ENCODE measurements at places on chromosomes 5 and 9.

- DNase-seq, result no peak
Observed at GRCh38 chr5:176296-176823, 14.9 kb upstream of the LRRC14B start.

- DNase-seq, result no peak
Observed at GRCh38 chr5:6762116-6762515, 48.9 kb downstream of the TENT4A start.

DNA sequence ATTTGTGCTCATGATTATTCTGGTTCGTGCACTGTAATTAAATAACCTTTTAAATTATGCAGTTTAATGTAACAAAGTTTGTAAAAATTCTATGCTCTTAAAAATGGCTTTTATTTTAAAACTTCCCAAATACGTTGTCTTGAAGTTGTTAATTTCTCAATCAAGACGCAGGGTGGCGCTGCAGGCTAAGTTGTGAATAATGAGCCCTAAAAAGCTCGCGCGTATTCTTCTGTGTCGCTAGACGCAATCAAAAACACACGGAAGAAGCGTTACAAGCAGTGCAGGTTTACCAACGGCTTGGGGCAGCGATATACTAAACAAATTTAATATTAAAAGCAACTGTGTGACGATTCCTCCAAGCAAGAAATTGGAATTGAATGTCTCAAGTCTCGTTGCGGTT lies at the start of gene PCDHB4:
PCDHB4 (plus strand) TSS at position 256 of the 400 bp plus-strand sequence. CDS start 181 bp downstream, outside the sequence.
- no peak for DNase-seq

DNA sequence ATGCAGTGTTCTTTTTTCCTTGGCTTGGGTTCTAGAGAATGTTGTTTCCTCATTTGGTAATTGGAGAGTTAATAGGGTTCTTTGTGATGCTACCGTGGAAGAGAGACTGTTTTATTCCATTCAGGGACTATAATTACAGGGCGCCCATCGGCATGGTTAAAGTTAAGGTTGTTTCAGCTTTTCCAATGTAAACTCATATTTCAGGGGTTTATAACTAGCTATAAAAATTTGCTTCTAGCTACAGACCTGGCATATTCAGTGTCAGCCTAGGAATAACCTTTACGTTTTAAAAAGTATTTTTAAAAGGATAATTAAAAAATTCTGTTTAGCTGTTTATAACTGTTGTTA lies 99.1 kb downstream of the AOPEP start:
- DNase-seq, result no peak

- DNase-seq, result no peak
Observed at GRCh38 chr9:75990156-75990555, 99.7 kb downstream of the PCSK5 start.

DNA sequence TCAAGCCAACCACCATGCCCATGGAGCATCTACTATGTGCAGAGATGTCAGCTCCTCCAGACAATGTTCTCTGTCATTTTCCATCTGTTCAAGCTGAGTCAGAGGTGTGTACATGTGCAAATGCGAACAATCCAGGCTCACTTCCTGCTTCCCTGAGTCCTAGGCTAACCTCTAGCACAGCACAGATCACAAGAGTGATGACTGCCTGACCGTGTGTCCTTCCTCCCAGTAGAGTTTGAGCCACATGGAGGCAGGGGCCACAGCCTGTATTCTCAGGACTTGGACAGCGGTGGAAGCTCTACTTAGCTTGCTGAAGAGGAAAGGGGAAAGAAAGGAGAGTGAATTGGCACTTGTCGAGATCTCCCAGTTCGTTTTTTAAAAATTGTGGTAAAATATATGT lies 87.2 kb downstream of the KCNIP1 start:
- DNase-seq, result no peak

- DNase-seq, result no peak
Observed at GRCh38 chr5:95148453-95148852, 136.4 kb downstream of the MCTP1 start.

- DNase-seq, result no peak
Observed at GRCh38 chr9:105187781-105188180, 56.7 kb upstream of the SLC44A1 start.

DNA sequence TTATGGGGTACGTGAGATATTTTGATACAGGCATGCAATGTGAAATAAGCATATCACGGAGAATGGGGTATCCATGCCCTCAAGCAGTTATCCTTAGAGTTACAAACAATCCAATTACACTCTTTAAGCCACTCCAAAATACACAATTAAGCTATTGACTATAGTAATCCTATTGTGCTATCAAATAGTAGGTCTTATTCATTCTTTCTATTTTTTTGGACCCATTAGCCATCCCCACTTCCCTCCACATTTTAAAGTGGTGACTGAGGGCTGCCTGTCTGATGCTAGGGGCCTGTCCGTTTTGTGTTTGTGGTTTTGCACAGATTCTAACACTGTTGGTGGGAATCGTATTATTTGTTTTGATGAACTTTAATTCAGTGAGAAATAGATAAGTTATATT lies 129.7 kb upstream of the DHFR start:
- DNase-seq, result no peak

GRCh38 chr9:111034170-111034897 lies 3.9 kb downstream of the LPAR1 start:
- DNase-seq, result no peak

- no peak for DNase-seq
Observed at GRCh38 chr5:85651731-85652130, 966.0 kb upstream of the COX7C start.

- DNase-seq, result no peak
Observed at GRCh38 chr9:122036408-122036807, 56.7 kb downstream of the TTLL11 start.

DNA sequence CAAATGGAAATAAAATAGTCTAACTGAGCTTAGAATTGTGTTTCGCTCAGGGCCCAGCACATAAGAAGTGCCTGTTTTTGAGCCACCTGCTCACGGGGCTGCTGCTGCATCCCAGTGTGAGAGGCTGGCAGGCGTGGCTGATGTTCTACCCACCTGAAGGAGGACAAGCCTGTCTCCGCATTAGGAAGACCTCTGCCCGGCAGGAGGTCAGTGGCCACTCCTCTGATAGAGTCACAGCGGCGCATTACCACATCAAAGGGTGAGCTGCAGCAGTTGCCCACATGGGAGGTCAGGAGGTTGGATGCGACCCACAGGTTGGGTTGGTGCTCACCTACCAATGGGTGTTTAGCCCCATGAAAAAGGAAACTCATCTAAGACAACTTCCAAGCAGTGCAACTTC lies 3.7 kb upstream of the SLC6A7 start:
- DNase-seq, result no peak

GRCh38 chr5:99005506-99005905 lies 76.7 kb upstream of the CHD1 start:
- DNase-seq, result no peak

DNA sequence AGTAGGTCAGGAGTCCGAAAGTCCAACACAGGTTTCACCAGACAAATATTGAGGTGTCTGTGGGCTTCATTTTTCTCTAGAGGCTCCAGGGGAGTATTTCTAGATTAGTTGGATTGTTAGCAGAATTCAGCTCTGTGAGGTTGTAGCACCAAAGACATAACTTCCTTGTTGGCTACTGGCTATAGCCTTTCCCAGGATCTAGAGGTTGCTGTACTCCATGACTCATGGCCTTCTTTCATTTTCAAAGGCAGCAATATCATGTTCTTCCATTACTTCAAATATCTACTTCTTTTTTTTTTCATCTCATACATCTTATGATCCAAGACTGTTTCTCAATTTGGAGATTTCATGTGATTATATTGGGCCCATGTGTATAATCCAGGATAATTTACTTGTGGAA lies 404.0 kb upstream of the FAM174A start:
- DNase-seq, result no peak

DNA sequence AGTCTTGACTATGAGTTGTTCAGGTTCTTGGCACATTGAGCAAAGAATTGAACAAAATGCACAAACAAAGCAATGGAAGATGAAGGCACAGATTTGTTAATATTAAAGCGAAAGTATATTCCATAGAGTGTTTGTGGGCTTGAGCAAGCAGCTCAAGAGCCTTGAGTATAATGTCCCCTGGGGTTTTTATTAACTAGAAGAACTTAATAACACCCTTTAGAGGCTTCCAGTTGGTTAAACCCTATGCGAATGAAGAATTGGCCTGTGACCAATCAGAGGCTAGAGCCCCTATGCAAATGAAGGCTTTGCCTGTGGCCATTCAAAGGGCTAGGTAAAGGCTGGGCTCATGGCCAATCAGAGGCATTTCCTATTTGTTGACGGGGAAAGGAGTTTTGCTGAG lies 135.3 kb upstream of the IL12B start:
- DNase-seq, result no peak

DNA sequence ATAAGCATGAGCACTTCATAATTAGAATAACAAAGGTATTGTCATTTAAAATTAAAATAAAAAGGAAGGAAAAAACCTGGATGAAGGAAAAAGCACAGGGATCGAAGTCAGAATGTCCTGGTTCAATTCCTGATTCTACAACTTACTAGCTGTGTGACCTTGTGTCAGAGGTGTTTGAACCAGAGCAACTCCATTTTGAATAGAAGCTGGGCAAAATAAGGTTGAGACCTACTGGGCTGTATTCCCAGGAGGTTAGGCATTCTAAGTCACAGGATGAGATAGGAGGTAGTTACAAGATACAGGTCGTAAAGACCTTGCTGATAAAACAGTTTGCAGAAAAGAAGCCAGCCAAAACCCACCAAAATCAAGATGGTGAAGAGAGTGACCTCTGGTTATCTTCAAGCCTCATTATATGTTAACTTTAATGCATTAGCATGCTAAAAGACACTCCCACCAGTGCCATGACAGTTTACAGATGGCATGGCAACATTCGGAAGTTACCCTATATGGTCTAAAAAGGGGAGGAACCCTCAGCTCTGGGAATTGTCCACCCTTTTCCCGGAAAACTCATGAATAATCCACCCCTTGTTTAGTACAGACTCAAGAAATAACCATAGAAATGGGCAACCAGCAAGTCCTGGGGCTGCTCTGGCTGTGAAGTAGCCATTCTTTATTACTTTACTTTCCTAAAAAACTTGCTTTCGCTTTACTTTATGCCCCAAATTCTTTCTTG lies 412.7 kb downstream of the PIK3R1 start:
- DNase-seq, result no peak

DNA sequence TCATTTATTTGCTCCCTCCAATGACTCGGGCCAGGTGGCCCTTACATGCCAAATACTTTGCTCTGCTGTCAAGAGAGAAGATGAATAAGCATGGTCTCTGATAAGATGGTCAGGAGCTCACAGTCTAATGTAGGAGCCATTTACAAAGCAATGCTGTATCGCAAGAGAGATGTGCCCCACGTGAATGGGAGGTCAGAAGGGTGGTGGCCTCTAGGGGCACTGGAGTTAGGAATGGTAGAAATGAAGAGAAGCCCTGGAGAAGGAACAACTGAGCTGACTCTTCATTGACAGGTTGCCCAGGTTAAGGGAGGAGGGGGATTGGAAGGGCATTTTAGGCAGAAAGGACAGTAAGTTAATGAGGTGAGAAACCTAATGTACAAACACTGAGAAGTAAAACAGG lies 286.5 kb downstream of the KCTD16 start:
- no peak for DNase-seq

GRCh38 chr5:165622864-165623536 lies 2117.6 kb downstream of the MAT2B start:
- no peak for DNase-seq

GRCh38 chr5:60210810-60211209 lies 317.3 kb upstream of the PDE4D start:
- no peak for DNase-seq

DNA sequence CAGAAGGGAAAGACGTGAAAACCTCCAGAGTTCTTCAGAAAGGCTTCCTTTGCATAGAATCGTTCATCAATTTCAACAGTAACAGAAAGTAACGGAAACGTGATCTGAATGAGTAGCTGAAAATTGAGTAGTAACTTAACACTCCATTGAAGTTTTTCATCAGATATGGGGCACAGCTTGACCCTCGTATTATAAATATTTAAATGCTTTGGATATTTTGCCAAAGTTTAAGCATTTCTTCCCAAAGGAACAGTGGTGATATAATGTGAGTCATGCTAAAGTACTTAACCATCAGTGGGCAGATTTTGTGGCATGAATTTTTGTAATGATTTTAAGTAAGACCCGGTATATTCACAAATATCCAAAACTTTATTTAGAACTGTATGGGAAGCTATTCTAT lies 67.4 kb upstream of the ADAMTS19 start:
- DNase-seq, result no peak

DNA sequence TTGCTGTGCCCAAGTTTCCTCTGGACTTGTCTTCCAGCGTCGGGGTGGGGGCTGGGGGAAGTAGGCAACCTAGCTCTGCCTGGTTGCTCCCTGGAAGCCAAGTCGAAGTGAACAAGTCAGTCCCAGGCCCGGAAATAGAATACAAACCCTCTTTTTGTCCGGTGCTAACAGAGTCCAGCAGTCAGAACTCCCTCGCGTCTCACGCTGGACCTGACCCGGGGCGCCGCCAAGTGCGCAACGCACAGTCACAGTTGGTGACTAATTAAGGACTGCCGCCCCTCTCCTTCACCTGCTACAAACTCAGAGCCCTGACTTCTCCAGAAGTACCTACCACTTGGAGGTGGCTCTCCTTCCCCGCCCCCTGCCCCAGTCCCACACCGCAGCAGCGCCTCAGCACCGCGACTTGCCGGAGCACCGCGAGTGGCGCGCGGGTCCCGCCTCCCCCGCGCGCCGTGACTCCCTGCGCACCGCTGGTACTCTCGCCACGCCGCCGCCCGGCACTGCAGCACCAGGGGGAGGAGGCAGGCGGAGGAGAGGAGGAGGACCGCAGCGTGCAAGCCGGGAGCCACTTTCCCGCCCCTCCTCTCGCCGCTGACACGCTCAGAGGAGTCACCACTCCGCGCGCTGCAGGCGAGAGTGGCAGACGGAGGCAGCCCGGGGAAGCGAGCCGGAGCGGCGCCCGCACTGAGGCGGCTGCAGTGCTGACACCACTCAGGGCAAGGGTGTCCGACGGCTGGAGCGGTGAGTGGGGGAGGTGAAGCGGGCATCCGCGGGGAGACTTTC lies at the start of gene SV2C:
SV2C (plus strand) TSS at position 612 of the 783 bp plus-strand sequence. CDS start 48,368 bp downstream, outside the sequence.
- no peak for DNase-seq

GRCh38 chr5:146111409-146111808 lies 6.0 kb upstream of the PLAC8L1 start:
- no peak for DNase-seq

GRCh38 chr5:54799645-54800044 lies 185.7 kb downstream of the ESM1 start:
- no peak for DNase-seq

- DNase-seq, result peak; percentile 15
Observed at GRCh38 chr5:180494510-180495181, 467 bp downstream of the CNOT6 start.

GRCh38 chr9:34124926-34125325 lies 1.6 kb downstream of the DCAF12 start:
- no peak for DNase-seq

- no peak for DNase-seq
Observed at GRCh38 chr5:95027151-95027721, 257.7 kb downstream of the MCTP1 start.

- DNase-seq, result no peak
Observed at GRCh38 chr5:128427921-128428320, 110.1 kb downstream of the FBN2 start.

- DNase-seq, result no peak
Observed at GRCh38 chr9:137408651-137409405, 14.1 kb downstream of the EXD3 start.
